ENCODE measurements at places on chromosomes 12 and 14. TPM values are rescaled to one million over a fixed set of nuclear protein-coding genes. Genes with fewer than 3 reads are reported as not detected.

Gene PYGL
- 47.5 TPM for total RNA-seq

Gene ACSS3
- total RNA-seq = 8.9 TPM

Gene IAPP
- total RNA-seq = not detected

Gene LRRC9
- total RNA-seq = not detected

Gene DCTN2
- 81.4 TPM for total RNA-seq

Gene CD69
- not detected for total RNA-seq

Gene KCTD10
- 82.8 TPM for total RNA-seq

Gene KLRC3
- not detected for total RNA-seq

Gene RHOJ
- total RNA-seq = 4.2 TPM

Gene IRAK3
- total RNA-seq = 11.6 TPM

Gene PDZRN4
- under 0.01 TPM for total RNA-seq

Gene RPS29
- total RNA-seq = 2,106 TPM

Gene LTB4R
- total RNA-seq = 0.78 TPM

Gene ST8SIA1
- under 0.01 TPM for total RNA-seq

Gene LHX5
- not detected for total RNA-seq

Gene CHST11
- 11.3 TPM for total RNA-seq

Gene KRT73
- total RNA-seq = not detected

All from smooth muscle cell of the umbilical artery (primary cell).